ENCODE measurements at places on chromosomes 5 and 9.

DNA sequence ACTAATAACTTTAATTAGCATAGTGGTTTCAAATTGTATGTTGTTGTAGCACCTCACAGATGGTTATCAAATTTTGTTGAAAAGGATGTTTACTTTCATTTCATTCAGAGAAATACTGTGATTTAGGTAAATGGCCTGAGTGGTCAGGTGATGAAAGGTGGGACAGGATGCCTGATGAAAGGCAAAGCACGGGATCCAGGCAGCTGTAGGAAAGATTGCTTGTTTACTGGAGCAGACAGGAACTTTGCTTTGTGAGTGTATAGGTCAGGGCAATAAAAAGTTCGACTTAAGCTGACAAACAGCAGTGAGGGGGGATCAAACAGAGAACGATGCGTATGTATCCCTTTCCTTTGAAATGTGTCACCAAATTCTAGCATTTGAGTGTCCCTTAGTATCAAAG is 19.0 kb downstream of the KIAA1958 start:
- DNase-seq: no peak

- peak; percentile 75 for DNase-seq
These were observed 59.2 kb upstream of the TRAF1 start for GRCh38 chr9:120985819-120986222.

GRCh38 chr5:101142102-101142501 is 239.0 kb upstream of the ST8SIA4 start:
- DNase-seq: no peak

DNA sequence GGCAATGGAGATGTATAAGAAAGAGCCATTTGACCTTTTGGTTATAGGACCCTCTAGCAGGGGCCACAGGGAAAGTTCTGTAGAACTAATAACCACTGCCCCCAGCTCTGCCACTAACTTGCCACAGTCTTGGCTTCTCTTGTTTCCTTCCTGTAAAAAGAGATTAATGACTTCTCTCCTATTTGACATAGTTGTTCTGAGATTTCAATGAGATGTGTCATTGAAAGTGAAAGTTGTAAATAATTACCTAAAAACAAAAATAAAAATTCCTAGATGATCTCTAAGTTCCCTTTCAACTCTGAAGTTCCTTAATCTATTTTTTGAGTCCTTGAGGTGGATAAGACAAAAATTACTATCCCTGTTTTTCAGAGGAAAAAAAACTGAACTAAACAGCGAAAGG is 1.4 kb upstream of the KIF12 start:
- DNase-seq: no peak

- DNase-seq: no peak
These were observed 13.3 kb downstream of the FGF18 start for GRCh38 chr5:171432583-171433351.

- DNase-seq: no peak
These were observed 2.8 kb downstream of the SLC31A2 start for GRCh38 chr9:113153599-113153998.

- DNase-seq: peak; percentile 46
These were observed at the start of gene FGD3 for GRCh38 chr9:92947268-92948037. TSS of gene FGD3 (plus strand) at chr9:92947523. CDS start at chr9:92976257, 28,734 bp downstream.

GRCh38 chr5:149441986-149442385 is 62.9 kb upstream of the IL17B start:
- DNase-seq: no peak

DNA sequence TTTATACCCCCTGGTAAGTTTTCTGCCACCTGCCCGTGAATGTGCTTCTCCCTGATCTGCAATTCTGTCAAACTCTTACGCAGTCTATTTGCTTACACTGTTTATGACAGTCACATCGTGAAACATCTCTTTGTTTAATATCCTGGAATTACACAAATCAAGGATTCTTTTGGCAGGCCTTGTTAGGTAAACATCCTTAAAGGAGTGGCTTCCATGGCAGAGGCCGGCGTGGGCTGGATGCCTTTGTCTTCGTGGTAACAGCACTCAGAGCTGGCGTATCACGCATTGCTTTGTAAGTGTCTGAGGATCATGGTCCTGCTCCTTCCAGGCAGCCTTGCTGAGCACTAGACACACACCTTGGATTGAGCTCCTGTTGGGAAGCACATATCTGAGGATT is 145.7 kb downstream of the IRX1 start:
- DNase-seq: no peak

- DNase-seq: no peak
These were observed 94.8 kb downstream of the PPIC start for GRCh38 chr5:122941737-122942136.

GRCh38 chr9:127360829-127361228 is 36.1 kb upstream of the SLC2A8 start:
- DNase-seq: peak; percentile 82

GRCh38 chr5:94692581-94692980 is 74.1 kb downstream of the SLF1 start:
- no peak for DNase-seq

- DNase-seq: no peak
These were observed 708.6 kb downstream of the DTWD2 start for GRCh38 chr5:118279540-118280294.

- no peak for DNase-seq
These were observed 176.7 kb upstream of the FGF10 start for GRCh38 chr5:44565902-44566301.

GRCh38 chr9:123562844-123563346 is 206.9 kb downstream of the CRB2 start:
- no peak for DNase-seq

All from GM23338 (cell line).